ENCODE measurements at places on chromosomes 12 and 14.
A peak's percentile ranks its signal among the peaks of the same experiment; 100 is the strongest.

GRCh38 chr12:115543269-115543668, 734.2 kb downstream of the MED13L start:
- DNase-seq = no peak

DNA sequence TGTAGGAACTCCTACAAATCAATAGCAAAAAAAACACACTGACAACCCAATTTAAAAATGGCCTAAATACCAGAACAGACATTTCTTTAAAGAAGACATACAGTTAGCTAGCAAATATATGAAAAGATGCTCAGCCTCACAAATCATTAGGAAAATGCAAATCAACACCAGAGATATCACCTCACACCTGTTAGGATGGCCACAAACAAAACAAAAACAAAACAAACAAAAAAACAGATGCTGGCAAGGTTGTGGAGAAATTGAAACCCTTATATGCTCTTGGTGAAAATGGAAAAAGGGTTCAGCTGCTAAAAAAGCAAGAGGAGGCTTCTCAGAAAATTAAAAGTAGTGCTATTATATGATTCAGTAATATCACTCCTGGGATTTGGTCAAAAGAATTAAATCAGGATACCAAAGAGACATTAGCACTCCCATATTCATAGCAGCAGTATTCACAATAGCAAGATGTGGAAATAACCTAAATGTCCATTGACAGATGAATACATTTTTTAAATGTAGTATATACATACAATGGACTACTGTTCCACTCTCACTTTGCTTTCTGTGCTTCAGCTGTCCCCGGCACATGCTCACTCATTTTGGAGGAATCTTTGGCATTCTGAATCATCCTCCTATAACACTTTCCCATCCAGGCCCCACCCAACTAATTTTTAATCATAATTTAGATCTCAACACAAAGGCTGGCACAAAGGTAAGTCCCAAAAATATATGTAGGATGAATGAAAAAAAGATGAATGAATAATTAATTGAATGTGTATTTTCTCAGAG, 99.1 kb downstream of the SYT1 start:
- DNase-seq = no peak

GRCh38 chr12:116126610-116127009, 150.9 kb downstream of the MED13L start:
- DNase-seq = no peak

GRCh38 chr12:104154806-104155205, 16.8 kb upstream of the NFYB start:
- DNase-seq = no peak

- peak; percentile 59 for DNase-seq
These were observed 53.5 kb downstream of the SLC38A6 start for GRCh38 chr14:61034416-61035120.

GRCh38 chr12:23236066-23236780, 611.3 kb downstream of the ETNK1 start:
- DNase-seq = no peak

DNA sequence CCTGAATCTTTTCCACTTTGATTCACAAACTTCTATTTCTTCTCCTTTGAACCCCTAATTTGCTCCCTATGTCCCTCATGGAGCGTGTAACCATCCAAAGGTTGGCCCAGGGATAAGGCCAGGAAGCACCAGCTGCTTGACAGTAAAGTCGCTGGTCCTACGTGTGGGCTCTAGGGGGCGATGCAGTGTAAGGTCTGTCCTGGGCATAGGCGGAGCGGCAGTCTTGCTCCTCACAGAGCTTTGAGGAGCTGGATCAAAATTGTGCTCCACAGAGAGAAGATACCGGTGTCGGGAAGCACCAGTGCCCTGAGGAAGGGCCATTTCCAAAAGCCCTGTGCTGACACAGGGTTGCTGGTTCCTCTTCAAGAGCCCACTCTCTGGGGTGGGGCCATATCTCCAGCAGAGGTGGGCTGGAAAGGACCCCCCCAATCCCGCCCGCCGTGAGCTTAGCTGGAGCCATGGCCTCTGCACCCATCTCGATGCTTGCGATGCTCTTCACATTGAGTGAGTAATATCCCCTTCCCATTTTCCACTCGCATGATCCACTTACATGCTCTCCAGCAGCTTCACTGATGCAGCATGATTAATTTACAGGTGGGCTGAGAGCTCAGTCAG, 49.9 kb upstream of the OR4E1 start:
- peak; percentile 4 for DNase-seq
